AG09309 (cell line): ENCODE measurements at places on chromosomes 2 and 18.

DNA sequence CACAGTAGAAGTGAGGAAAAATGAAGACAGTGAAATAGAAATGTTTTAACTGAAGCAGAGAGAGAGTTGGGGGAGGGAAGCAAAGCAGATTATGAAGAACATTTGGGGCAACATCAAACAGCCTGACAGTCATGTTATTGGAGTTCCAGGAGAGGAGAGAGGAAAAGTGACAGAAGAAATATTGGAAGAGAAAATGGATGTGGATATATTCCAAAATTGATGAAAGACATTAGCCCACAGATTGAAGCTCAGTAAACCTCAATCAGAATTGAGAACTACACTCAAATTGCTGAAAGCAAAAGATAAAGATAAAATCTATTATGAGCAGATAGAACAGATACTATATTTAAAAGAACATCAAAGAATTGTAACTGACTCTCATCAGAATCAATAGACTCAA is 90.8 kb downstream of the ARHGAP28 start:
- no peak for DNase-seq

GRCh38 chr2:52976143-52976949 is 791.3 kb upstream of the CHAC2 start:
- DNase-seq: no peak

GRCh38 chr2:21422050-21422449 is 298.3 kb downstream of the TDRD15 start:
- no peak for DNase-seq

GRCh38 chr2:2302359-2302758 is 28.7 kb downstream of the MYT1L start:
- no peak for DNase-seq
